ENCODE measurements at places on chromosomes 5 and 9.

GRCh38 chr5:11305245-11305644 lies 544.2 kb upstream of the DAP start:
- DNase-seq, result no peak

GRCh38 chr9:33446946-33447798 lies at the start of gene AQP3:
AQP3 (minus strand) TSS chr9:33447593; CDS start chr9:33447530, 63 bp downstream.
- peak; percentile 45 for DNase-seq

GRCh38 chr9:125766468-125767221 lies 19.5 kb downstream of the PBX3 start:
- DNase-seq, result no peak

DNA sequence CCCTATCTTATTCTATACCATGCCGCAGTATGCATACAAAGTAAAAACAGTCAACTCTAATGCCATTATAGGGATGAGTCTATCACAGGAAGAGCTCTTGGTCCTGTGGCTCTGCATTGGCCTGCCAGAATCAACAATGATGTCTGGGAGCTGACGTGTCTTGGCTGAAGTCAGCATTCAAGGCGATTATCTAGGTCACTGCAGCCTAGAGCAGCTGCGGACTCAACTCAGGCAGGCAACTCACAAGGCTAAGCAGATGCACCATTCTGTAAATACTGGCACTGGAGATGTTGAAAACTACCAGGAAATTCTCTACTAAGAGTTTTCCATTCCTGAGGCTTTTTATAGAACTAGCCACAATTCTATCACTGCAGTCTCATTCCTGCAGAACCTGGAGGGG lies 13.3 kb downstream of the SPATA9 start:
- peak; percentile 98 for DNase-seq

GRCh38 chr5:178174456-178174855 lies 12.7 kb downstream of the GMCL2 start:
- no peak for DNase-seq

GRCh38 chr5:174596429-174596828 lies 128.0 kb upstream of the MSX2 start:
- DNase-seq, result peak; percentile 26

DNA sequence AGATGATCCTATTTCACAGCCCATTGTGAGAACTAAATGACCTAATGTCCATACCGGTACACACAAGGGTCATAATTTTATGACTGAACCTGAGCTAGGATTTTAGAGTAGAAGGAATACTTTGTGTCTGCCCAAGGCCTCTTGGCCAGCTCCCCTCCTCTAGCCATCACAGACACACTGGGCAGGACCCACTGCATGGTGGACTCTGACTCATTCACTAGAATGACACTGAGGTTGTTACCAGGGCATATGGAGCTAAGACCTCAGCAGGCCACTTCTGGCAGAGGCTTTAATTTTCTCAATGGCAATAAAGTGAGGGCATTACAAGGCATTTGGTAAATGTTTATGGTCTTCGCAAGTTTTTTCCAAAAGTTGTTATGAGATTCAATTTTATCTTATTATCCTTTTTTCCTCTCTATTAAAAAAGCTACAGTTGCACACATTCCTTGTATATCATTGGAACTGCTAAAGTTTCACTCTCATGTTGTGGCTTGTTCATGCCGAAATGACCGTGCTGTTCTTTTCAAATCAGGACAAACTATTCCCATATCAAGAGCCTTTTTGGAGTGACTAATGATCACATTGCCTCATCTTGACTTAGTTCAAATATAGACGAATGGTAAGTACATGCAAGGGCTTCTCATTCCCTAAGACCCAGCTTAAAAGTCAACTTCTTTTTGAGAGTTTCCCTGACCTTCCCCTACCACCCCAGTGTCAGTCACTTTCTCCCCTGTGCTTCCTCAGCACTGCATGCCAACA lies 595.7 kb downstream of the ACTL7B start:
- DNase-seq, result no peak

Data from brain microvascular endothelial cell (primary cell).